Umbilical cord (tissue), 2 donors: ENCODE measurements at places on chromosomes 2 and 18.
A peak's percentile ranks its signal among the peaks of the same experiment; 100 is the strongest.

- peak; percentile 39 for DNase-seq
These were observed 115.1 kb downstream of the ANKRD44 start for GRCh38 chr2:197195518-197195917.

- DNase-seq, result no peak
These were observed 53.0 kb upstream of the SLC39A10 start for GRCh38 chr2:195603998-195604397.

DNA sequence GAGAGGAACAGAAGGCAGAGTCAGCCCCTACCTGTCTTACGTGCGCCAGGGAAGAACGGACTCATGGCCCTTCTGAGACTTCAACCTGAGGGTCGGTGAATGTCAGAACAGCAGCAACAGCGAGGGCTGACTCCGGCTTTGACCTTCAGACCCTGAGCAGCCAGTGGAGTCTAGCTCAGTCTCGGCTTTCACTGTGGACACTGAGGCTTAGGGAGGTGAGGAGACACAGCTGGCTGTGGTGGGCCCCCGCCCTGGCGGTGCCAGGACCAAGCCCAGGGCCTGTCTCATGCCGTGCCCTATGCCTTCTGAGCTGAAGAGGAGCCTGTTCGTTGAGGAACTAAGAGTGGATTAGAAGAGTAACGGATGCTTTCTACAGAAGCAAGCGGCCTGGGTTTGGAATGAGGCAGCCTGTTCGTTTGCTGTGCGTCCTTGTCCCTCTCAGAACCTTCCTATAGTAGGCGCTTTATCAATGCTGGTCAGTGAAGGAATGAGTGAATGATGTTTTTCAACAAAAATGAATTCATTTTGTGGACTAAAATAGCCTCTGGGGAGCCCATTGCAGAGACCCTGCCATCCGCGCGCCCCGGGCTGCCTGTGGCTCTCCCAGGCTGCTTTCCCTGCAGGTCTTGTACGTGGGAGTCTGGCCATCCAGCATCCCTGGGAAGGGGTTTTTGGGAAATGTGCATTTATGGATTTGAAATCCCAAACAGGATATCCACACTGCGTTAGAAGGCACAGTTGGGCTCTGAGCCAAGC is 38.9 kb downstream of the ASB1 start:
- no peak for DNase-seq

DNA sequence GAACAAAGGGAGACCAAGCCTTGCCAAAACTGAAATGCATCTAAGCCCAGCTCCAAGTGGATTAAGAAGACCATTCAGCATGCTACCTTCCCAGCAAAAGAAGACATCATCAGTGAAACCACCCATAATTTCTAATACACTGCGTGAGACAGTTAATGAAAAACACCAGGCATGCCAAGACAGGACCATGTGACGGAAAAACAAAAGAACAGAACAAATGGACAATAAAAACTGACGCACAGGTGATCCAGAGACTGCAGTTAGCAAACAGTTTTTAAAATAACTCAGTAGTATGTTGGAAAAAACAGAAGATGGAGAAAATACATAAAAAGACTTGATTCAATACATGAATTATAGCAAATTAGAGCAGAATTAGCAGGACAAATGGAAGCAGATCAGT is 15.3 kb downstream of the FAM168B start:
- no peak for DNase-seq

DNA sequence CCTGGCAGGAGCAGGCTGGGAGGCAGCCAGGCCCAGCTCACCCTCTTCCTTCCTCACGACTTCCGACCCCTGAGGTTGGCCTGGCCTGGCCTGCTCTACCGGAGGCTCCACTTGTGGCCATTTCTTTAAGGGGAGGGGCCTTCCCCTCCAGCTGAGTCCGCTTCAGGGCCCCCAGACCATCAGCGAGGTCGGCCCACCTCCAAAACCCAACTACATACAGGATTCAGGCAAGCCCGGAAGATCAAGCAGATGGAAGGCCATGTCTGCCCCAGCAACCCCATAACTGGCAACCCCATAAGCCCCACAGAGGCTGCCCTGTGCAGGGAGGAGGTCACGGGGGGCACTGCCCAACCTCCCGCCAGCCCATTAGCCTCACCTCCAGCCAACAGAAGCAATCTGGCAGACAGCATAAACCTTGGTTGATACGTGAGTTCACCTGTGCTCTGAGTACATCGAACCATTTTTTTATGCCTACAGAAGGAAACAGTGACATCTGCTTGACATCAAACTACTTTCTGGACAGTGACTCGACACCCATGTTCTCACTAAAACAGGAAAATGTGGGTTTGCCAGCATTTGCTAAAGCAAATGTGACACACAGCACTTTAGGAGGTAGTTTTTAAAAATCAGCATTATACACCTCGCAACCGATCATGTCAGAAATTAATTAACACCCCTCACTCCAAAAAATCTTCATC is 98.9 kb downstream of the EIPR1 start:
- DNase-seq, result no peak

GRCh38 chr2:112481050-112481527 is 867 bp upstream of the TTL start:
- DNase-seq, result peak; percentile 84

GRCh38 chr2:235746257-235746934 is 252.6 kb downstream of the AGAP1 start:
- DNase-seq, result peak; percentile 88

DNA sequence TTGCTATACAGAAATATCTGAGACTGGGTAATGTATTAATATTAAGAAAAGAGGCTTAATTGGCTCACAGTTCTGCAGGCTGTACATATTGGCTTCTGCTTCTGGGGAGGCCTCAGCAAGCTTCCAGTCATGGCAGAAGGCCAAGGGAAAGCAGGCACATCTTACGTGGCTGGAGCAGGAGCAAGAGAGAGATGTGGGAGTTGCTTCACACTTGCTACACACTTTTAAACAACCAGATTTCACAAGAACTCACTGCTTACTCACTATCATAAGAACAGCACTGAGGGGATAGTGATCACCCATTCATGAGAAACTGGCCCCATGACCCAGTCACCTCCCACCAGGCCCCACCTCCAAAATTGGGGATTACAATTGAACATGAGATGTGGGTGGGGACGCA is 50.6 kb downstream of the MAPRE2 start:
- no peak for DNase-seq

- DNase-seq, result peak; percentile 84
These were observed 22.6 kb upstream of the ITGA6 start for GRCh38 chr2:172404824-172405223.

- no peak for DNase-seq
These were observed 73.8 kb downstream of the TGFA start for GRCh38 chr2:70479816-70480215.

GRCh38 chr2:76180676-76181075 is 470.0 kb upstream of the GCFC2 start:
- no peak for DNase-seq

GRCh38 chr18:55997151-55997561 is 409.2 kb upstream of the TCF4 start:
- peak; percentile 63 for DNase-seq

- DNase-seq, result no peak
These were observed 35.6 kb upstream of the NRP2 start for GRCh38 chr2:205646680-205647079.

GRCh38 chr2:174003720-174004695 is 38.8 kb upstream of the SP3 start:
- no peak for DNase-seq

DNA sequence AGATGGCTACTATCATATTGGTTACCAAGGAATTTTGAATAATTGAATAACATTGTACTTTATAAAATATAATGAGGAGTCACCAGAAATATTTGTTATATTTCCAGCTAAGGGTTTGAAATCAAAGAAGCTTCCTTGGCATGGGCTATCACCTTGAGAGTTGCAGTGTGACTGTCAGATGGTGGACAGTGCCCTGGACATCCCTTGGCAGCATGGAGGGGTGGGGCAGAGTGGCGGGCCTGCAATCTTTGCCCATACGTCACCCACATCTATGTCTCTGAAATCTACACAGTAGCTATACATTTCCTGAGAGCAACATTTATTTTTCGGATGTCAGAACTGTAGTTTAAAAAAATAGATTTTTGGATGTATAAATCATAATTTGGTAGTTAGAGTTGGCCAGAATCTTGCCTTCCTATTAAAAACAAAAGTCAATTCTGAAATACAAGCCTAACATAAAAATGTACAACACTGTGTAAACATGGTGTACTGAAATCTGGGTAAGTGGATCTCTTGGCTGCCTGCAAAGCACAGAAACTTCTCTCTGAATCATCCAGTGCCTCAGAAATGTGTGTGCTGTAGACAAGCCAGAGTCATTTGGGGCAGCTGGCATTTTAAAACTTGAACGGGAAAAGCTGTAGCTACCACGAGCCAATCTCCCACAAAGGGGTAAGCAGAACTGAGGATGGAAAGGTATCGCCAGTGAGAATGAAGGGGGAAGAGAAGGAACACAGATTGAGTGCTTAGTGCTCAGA is 124.2 kb upstream of the ARHGAP28 start:
- peak; percentile 55 for DNase-seq

- DNase-seq, result no peak
These were observed 89.1 kb upstream of the KLF7 start for GRCh38 chr2:207254591-207255464.

DNA sequence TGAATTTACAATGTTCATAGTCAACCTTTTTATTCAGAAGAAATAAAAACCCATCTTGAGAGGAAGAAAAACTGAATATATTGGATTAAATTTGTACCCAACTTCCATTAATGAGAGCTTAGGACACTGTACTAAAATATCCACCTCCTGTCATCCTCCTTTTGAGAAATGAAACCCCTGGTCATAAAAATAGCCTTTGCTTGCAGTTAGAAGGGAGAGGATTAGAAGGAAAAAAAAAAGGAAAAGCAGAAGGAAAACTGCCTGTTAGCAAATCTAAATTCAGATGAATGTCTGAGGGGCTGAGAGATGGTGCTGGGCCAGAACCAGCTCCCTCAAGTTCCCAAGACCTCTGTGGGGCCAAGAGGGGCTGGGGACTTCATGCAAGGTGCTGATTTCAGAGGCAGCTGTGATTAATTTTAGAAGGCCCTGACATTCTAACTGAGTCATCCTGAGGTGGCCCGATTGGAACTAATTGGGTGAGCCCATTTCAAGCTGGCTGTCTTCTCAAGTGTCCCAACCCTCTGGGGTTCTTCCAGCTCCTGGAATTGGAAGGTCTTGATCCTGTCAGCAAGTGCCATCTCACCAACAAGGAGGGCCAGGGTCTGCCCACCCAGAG is 38.4 kb upstream of the BIN1 start:
- peak; percentile 44 for DNase-seq
